D721Med (cell line): ENCODE measurements at places on chromosomes 5 and 9.

GRCh38 chr9:94937214-94937903 is 210.9 kb downstream of the AOPEP start:
- no peak for DNase-seq

- no peak for DNase-seq
Observed at GRCh38 chr5:89723907-89724306, 685.6 kb downstream of the CETN3 start.

DNA sequence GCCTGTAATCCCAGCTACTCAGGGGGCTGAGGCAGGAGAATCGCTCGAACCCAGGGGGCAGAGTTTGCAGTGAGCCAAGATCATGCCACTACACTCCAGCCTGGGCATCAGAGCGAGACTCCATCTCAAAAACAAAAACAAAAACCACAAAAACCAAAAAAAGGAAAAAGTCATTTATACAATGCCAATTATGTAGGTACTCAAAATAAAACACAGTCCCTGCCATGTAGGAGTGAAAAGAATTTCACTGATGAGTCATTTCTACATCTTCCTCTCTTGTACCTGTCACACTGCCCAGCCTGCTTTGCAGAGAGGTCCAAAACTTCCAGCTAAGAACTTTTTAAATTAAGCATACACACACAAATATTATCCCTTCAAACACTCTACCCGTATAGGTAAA is 215.8 kb downstream of the EPB41L4A start:
- DNase-seq: no peak

GRCh38 chr9:98168941-98169488 is 23.4 kb downstream of the CORO2A start:
- DNase-seq: no peak

DNA sequence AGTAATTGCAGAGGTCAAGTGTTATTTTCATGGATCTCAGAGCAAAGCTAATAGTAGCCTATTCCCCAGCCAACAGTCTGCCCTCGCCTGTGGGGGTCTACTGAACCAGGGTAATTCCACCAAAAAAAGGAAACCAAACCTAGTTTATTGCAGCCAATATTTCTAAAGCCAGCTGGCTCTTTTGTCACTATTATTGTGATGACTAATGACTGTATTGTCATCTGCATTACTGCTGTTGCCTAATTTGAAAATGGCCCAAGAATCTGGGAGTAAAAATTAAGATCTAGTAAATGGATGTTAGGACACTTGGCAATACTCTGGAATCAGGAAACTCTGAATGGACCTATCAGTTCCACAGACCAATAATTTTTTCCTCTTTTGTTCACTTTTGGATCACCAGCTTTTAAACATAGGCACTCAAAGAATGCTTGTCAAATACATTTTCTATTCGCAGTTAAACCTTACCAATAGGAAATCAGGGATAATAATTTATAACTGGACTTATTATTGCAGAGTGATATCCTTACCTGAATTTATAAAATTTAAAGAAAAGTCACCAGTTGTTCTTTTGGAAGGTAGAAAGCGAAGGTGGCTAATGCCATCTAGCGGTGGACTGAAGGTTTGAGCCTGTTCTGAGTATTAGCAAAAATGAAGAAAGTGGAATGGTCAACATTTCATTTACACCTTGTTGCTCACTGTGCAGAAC is 69.2 kb downstream of the SYK start:
- DNase-seq: no peak

GRCh38 chr5:148542812-148543211 is 111.5 kb downstream of the HTR4 start:
- no peak for DNase-seq

GRCh38 chr9:133141833-133142595 is 21.0 kb upstream of the RALGDS start:
- DNase-seq: no peak

DNA sequence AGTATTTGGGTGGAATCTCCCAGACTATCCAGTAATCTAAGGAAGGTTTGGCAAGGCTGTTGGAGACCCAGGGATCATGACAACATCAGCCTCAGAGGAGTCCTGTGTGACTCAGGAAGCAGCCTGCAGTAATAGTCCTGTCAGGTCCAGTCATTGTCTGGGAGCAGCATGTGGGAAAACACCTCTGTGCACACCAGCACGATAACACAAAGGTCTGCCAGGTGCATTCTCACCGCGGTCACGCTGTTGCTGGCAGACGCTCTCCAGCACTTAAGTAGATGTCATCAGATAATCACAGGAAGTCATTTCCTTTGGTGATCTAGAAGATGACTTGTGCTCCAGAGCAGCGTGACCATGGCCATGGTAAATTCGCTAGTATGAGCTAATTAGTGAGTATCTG is 99.2 kb upstream of the IQGAP2 start:
- no peak for DNase-seq

DNA sequence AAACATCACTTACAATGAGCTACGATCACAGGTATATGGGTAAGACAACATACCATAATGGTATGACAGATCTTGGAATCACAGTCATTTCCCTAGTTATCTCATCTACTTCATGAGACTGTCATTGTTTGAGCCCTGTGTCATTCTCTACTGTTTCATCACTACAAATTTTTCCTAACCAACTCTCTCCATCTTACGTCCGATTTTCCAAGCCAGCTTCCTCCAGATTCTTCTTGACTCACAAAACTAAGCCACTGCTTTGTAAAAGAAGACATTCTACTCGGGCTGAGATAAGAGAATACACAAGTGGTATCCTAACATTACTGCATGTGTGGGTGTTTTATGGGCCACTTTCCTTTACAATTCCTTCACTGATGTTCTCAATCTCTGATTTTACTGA is 49.6 kb downstream of the SERINC5 start:
- DNase-seq: no peak

GRCh38 chr5:59792983-59793585 is 100.4 kb downstream of the PDE4D start:
- DNase-seq: no peak

DNA sequence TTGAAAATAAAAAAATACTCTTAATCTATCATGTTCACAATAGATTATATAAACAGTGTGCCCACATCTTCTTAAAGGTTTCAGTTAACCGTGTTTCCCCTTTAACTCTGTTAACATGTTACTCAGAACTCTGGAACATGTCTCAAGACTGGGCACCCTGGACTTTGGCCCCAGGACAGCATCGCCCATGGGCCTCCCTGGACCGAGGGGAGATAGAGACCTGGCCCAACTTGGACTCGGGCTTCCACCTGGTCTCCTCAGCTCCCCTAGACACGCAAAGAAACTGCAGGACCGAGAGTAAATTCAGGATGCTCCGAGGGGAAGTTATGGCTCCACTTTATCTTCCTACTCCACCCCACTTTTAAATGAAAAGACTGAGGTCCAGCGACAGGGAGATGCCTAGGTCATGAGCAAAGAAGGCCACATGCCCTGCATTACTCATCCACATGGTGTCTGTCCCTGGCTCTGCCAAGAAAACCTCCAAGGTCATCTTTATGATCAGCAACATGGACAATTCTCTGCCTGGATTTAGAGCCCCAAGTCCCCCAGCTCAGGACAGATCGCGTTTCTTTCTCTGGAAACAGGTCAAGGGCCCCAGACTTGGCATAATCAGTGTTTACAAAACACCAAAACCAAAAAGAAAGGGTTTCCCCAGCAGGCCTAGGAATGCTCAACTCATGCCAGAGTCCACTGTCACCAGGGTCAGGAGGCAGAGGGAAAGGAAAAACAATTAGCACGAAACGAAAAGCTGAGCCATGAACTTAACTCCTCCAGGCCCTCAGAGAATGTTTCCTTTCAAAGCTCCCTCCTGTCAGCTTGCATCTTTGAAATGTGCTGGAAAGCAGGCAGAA is 17.4 kb downstream of the GPX3 start:
- DNase-seq: no peak

GRCh38 chr5:158807946-158808345 is 291.8 kb downstream of the EBF1 start:
- DNase-seq: no peak

DNA sequence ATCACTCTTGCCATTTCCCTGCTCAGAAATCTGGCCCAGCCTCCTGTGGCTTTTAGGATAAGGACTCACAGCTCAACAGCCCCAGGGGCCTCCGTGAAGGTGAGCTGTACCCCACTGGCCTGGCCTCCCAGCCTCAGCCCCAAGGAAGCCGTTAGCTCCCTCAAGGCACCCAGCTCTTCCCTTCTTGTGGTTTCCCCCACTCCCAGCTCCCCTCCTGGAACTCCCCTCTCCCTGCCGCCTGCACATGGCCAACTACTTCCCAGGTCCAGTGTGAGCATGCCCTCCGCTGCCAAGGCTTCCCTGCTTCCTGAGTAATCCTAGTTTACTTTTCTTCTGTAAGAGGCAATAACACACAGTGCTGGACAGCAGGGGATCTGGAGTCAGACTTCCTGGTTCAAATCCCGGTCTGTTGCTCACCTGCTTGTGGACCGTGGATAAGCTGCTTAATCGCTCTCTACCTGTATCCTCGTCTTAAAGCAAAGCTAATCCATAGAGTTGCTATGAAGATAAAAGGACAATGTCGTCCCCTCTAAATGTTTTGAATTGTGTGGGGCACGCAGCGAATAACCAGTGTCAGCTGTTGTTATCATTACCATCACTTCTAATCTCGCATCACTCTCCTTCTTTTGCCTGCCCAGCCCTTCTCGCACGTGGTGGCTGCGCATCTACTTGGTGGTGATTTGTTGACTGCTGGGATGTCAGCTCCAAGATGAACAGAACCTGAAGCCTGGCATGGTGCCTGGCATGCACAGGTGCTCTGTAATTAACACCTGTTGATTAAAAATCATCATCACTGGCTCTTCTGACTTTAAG is 86.6 kb downstream of the C5orf15 start:
- no peak for DNase-seq
